Stimulated activated CD4-positive, alpha-beta T cell treated with anti-CD3 and anti-CD28 coated beads, Interleukin-1b, Interleukin-23, amount 100 ng/mL, for 1 hour (primary cell): ENCODE measurements at places on chromosomes 6 and 20.

GRCh38 chr6:40336296-40336695 lies 250.9 kb downstream of the LRFN2 start:
- no peak for DNase-seq

- DNase-seq = no peak
These were observed 2.4 kb downstream of the FANCE start for GRCh38 chr6:35454391-35455110.

DNA sequence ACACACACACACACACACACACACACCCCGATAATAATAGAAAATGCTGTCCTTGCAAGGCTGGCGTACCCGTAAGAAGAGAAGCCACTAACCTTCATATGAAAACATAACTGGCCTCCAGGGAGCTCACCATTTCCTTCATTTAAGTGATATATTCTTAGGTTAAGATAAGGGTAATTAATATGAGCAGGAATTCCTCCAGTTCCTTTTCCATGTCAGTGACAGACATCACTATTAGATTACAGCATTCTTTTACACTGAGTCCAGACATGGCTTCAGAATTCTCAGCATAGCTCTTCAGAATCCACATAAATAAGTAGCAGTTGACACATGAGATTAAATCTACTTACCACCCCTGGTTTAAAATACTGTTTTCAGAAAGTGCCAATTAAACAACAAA lies 121.9 kb downstream of the SIM1 start:
- no peak for DNase-seq

- peak; percentile 11 for DNase-seq
These were observed 35.4 kb downstream of the CEP250 start for GRCh38 chr20:35490736-35491181.

DNA sequence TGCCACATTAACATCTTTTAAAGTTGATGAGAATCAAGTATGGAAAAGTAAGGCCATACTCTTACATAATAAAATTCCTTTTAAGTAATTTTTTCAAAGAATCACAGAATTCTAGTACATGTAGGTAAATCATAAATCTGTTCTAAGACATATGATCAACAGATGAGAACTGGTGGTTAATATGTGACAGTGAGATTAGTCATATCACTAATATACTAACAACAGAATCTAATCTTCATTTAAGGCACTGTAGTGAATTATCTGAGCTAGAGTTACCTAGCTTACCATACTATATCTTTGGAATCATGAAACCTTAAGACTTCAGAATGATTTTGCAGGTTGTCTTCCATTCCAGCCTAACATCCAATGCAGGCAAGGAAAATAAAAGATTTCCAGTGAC lies 11.6 kb downstream of the PLN start:
- no peak for DNase-seq

DNA sequence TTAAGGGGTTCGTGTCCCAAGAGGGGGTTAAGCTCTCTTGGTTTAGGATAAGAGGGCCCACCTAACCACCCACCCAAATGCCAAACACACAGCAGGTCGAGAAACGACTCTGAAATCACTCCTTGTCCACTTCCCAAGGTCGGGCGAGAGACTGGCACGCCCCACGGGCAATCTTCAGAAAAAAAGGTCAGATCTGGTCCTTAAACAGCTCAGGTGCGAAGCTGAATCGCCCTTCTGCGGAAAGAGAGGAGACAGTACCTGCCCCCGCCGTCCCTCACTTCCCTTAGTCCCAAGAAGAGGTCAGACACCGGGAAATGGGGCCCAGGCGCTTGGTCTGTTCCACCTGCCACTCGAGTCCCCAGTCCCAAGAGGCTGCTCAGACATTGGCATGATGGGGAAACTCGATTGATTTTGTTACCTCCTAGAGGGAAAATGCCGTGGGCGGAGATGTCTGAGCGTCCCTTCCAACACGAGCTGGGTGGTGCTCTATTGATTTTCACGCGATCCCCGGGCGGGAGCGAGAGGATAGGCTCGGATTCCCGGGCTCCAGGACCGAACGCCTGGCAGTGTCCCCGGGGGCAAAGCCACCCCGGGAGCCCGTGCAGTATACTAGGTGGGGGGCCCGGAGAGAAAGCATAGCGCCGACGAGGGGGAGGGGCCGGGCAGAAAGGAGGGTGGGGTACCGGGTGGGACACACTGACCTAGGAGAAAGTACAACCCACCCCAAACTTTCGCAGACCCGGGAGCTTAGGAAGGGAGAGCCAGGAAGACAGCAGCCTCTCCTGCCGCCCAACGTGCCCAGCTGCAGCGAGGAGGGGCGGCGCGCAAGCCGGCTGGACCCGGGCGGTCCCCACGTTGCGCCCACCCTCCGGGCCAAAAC lies 1.1 kb upstream of the SAMD5 start:
- no peak for DNase-seq

DNA sequence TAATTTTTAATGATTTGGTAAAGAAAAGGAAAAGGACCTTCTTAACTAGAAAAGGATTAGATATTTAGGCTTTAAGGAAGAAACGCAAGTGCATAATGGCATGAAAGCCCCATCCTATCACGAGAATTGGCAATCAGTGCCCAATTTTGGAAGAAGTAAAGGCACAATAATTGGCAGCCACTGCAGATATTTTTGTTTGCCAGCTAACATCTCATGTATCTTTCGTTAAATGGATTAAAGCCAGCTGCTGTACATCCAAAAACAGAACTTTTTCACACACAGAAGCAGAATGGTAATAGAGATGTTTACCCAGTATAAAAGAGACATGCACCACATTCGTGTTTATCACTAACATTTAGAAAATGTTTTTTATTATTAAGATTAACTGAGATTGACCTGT lies 180.3 kb downstream of the C6orf118 start:
- no peak for DNase-seq

DNA sequence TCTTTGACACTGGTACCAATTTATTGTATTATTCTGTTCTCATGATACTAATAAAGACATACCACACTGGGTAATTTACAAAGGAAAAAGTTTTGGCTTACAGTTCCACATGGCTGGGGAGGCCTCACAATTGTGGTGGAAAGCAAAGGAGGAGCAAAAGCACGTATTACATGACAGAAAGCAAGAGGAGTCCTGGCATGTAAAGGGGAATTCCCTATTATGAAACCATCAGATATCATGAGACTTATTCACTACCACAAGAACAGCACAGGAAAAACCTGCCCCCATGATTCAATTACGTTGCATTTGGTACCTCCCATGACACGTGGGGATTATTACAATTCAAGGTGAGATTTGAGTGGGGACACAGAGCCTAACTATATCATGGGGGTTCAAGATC lies 43.4 kb downstream of the SLC22A2 start:
- DNase-seq = no peak

DNA sequence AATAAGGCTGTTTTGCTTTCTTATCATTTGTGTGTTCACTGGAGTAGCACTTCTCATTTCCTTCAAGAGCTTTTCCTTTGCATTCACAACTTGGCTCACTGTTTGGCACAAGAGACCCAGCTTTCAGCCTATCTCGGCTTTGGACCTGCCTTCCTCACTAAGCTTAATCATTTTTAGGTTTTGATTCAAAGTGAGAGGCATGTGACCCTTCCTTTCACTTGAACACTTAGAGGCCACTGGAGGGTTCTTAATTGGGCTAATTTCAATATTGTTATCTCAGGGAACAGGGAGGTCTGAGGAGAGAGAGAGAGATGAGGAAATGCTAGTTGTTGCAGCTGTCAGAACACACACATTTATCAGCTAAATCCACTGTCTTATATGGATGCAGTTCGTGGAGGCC lies 82.9 kb upstream of the SCAF8 start:
- no peak for DNase-seq

DNA sequence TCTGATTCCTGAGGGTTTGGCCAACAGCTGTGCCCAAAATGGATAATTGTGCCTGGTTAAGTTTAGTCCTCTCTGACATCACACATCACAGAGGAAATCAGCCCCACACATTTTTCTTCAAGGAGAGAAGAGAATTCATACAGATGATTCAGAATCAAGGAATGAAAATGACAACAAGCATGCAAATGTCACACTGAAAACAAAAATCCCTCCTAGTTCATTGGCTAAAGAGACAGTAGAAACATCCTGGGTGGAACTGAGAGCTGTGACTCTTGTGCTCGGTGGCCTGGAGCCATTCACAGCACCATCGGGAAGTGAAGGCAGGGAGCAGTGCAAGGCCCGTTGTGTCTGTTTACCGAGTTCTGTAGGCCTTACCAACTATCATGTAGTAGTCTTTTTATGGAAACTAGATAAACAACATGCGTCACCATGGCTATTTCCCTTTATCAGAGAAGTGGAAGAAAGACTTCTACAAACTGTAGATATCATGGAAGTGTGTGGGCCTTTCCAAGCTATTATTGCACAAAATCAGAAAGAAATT lies 81.7 kb upstream of the TENT5A start:
- no peak for DNase-seq
